ENCODE measurements at places on chromosomes 12 and 14.
A peak's percentile ranks its signal among the peaks of the same experiment; 100 is the strongest.

DNA sequence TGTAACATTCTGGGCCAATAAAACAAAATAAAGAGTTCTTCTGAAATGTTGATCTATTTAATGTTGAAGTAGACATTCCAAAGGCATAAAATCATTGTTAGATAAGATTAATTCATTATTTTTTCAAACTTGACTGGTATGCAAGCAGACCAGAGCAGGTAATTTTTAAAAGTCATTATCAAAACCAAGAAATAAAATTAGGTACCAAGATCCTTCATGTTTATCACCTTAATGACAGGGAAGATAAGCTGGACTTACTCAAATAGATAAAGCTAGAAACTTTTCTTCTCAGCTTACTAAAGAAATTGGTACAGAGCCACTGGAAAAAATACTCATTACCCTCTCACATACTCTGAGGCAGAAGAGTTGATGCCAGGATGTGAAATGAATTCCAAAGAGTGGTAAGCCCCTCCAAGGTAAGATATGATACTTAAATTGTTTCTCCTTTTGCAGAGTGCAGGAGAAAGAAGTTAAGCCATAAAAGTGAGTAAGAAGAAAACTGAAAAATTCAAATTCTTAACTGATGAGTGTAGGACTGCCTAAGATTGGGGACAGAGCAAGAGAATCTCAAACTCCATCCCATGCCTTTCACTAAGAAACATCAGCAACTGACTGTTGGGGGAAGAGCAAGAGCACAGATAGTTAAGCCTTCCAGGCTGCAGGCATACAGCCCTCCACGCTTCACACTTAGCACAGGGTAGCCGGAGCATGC lies 111.9 kb downstream of the SLC41A2 start:
- DNase-seq = no peak

DNA sequence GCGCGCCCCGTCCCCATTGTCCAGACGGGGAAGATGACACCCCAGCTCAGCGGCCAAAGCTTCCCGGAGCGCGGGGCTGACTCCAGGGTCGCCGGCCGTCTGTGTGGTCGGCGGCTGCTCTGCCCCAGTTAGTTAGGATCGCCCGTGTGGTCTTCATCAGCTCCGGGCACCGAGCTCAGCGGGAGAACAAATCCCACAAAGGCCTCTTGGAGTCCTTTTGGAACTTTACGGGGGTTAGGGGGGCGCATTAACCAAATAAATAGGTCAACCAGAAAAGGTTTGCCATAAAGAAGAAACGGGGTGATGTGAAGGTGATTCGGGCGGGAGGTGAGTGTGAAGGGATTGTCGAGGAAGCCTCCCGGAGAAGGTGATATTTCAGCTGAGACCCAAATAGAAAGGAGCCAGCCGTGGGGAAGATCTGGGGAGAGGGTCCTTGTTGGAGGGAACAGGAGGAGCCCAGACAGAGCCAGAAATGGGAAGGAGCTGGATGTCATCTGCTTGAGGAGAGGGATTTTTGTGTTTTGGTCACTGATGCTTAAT lies 697 bp downstream of the ATP6V0A2 start:
- DNase-seq = no peak

GRCh38 chr12:22318108-22318737 lies 16.3 kb downstream of the ST8SIA1 start:
- peak; percentile 65 for DNase-seq

GRCh38 chr14:76701981-76702380 lies 59.3 kb upstream of the VASH1 start:
- DNase-seq = no peak

DNA sequence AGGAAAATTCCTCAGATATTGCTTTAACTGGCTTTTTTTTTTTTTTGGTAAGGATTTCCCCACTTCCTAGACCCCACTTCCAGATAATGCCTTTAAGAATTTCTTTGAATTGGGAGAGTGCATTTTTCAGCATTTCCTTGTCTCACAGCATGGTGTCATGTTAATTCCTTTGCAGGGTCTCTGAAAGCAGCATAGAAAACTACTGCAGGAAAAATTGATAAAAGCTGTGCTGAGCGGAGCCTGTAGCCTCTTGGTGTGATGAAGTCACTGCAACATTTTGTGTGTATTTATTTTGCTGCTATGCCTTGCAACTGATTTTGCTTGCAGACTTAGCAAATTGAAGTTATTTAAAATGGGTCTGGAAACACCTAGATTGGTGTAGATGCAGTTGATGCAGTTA lies 2.7 kb downstream of the ANO4 start:
- no peak for DNase-seq

- no peak for DNase-seq
Observed at GRCh38 chr12:22361785-22362184, 27.3 kb upstream of the ST8SIA1 start.

DNA sequence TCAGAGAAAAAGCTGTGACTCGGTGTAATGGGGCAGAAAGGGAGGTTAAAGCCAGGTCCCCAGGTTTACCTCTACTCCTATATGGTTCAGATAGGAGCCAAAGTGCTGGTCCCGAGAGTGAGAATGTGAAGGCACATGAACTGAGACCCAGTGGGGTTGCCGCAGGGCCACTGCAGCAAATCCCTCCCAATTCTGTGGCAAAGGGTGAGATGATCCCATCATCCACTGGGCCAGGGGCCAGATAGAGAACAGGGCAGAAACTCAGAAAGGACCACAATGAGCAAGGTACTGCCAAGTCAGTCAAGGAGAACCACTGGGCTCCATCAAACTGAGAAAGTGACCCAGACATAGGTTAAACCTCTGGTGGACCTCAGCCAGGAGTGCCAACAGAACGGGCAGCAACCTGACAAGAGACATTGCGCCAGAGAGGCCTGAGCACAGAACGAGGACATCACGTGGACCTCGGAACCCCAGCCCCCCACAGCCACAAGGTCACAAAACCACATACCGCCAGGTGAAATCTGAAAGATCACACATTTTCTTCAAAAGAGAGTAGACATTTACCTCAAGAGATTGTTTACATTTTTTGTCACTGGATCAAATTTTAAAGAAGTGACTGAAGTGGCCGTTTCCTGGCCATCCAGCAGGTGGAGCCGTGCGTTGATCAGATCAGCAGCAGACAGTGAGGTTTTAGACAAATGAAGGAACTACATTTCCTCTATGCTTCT lies 20.5 kb upstream of the ITPR2 start:
- peak; percentile 77 for DNase-seq

- DNase-seq = peak; percentile 16
Observed at GRCh38 chr12:27524839-27525753, 1.1 kb downstream of the PPFIBP1 start.

DNA sequence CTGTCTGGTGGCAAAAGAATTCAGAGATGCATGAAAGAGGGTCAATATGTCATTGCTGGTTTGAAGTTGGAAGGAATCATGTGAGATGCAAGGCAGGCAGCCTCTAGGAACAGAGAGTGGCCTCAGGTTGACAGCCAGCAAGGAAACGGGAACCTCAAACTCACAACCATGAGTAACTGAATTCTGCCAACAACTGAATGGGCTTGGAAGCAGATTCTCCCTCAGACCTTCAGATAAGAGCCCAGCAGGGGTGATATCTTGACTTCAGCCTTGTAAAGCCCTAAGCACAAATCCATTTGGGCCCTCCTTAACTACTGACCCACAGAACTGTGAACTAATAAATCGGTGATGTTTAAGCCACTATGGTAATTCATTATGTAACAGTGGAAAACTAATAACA lies 35.8 kb downstream of the USP15 start:
- no peak for DNase-seq

DNA sequence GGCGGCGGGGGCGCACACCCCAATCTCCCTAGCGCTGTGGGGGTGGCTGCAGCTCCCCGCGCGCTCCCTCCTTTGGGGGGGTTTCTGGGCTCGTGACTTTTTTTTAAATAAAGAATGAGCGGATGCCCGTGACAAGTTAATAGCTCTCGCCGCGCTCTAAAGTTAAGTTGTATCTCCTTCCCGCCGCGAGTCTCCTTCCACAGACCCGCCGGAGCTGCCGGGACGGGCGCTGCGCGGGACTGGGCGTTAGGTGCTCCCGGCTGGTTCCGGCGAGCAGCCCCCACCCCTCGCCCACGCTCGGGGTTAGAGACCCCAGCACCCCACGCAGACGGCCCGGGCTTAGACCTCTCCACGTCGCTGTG lies 82.6 kb upstream of the HMGA2 start:
- no peak for DNase-seq
